ENCODE measurements at places on chromosomes 12 and 14. TPM values are rescaled to one million over a fixed set of nuclear protein-coding genes. Genes with fewer than 3 reads are reported as not detected.

GRCh38 chr12:64027311-64027710 lies 182.8 kb downstream of the SRGAP1 start:
- H3K27ac ChIP-seq: no peak overlapping the region
- H3K27me3 ChIP-seq: no peaks in the 10 kb centered on the region
- DNase-seq: no peak
- H3K4me1 ChIP-seq: peaks cover 32% of the 10 kb centered on the region
- no peak overlapping the region for H3K4me3 ChIP-seq

Gene CLEC9A
- total RNA-seq: not detected

Gene PTPN21
- 25.3 TPM for total RNA-seq

DNA sequence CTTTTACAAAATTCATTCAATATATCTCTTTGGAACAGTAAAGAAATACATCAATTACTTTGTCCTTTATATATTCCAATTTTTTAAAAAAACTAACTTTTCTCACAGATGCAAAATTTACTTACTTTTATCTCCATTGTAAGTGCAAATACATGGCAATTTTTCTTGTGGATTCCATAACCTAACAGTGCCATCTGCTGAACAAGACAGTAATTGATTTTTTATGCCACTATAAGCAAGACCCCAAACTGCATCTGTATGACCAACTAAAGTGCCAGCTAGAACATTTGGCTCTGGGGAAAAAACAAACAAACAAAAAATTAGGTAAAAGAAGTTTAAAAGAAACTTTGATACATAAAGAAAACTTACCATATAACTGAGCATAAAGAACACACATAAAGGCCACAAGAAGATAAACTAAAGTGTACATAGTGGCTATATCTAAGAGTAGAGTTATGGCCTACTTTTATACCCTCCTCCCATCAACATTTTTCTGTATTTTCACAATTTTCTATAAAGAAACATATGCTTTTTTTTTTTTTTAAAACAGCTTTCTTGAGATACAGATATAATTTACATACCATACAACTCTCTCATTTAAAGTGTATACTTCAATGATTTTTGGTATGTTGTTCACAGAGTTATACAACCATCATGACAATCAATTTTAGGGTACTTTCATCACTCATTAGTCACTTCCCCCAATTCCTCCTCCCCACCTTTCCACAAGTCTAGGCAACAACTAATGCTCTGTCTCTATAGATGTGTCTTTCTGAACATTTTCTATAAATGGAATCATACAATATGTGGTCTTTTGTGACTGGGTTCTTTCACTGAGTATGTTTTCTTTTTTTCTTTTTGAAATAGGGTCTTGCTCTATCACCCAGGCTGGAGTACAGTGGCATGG lies 32.6 kb downstream of the COCH start:
- no peaks in the 10 kb centered on the region for H3K4me1 ChIP-seq
- H3K4me3 ChIP-seq: no peak overlapping the region
- H3K36me3 ChIP-seq: peaks cover 10% of the 10 kb centered on the region
- no peak overlapping the region for H3K27ac ChIP-seq
- no peaks in the 10 kb centered on the region for H3K27me3 ChIP-seq
- DNase-seq: no peak

DNA sequence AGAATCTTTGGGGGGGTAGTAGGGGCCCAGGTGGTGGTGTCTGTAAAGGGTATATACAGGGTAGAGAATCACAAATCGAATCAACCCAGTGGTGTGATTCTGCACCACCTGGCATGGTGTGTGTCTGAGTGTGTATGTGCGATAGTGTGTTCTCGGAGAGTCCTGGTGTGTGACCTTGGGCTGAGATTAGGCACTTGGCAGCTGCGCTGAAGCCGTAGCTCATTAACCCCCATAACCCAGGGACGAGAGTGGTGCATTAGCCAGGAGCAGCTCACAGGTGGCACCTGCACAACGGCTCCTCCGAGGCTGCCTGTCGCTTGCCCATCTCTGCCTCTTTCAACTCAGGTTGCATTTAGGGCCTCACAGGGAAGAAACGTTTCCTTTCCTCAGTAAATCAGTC lies 15.6 kb upstream of the TESC start:
- no peak for DNase-seq
- H3K27ac ChIP-seq: no peak overlapping the region
- peaks cover 17% of the 10 kb centered on the region for H3K4me1 ChIP-seq
- H3K4me3 ChIP-seq: no peak overlapping the region

- H3K36me3 ChIP-seq: no peaks in the 10 kb centered on the region
- H3K27me3 ChIP-seq: peaks cover 13% of the 10 kb centered on the region
- no peak overlapping the region for H3K27ac ChIP-seq
- H3K4me1 ChIP-seq: no peaks in the 10 kb centered on the region
- no peak overlapping the region for H3K4me3 ChIP-seq
- DNase-seq: no peak
Measured at GRCh38 chr14:63032641-63033040, 12.6 kb downstream of the KCNH5 start.

DNA sequence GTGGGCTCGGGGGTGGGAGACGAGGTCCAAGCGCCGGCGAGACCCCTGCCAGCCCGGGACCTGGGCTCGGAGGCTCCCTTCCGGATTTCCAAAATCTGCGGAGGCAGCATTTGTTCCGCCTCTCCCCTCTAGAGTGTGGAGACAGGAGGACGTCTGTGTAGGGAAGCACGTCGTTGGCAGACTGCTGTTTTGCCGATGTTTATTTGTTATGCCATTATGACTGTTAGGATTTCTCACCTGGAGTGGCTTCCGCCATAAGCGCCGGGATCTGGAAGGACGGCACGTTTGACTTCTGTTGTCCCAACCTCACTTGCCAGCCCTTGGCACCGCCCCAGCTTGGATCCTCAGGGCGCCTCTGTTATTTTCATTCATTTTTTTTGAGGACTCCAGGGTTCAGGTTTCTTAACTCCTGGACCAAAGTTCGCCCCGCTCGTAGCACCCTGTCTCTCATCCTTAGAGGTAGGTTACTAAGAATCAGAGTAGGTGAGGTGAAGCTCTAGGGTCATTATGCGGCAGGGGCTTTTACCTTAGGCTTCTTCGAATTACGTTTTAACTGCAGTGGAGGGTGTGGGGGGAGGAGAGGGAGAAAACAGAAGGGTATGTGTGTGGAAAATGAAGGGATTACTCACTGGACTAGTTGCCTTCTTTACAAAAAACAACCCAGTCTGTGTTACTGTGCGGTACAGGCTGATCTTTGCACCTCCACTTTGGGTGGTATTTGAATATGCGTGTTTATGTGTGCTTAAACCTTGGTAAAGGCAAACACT lies 547 bp upstream of the PYGL start:
- H3K36me3 ChIP-seq: peaks cover 2% of the 10 kb centered on the region
- no peak for DNase-seq
- H3K4me3 ChIP-seq: peak overlapping the region; percentile 95
- H3K27ac ChIP-seq: peak overlapping the region; percentile 84

Measured in neural crest cell (in vitro differentiated cells).